A549 (cell line): ENCODE measurements at places on chromosomes 1 and 21. TPM values are rescaled to one million over a fixed set of nuclear protein-coding genes. Genes with fewer than 3 reads are reported as not detected.

DNA sequence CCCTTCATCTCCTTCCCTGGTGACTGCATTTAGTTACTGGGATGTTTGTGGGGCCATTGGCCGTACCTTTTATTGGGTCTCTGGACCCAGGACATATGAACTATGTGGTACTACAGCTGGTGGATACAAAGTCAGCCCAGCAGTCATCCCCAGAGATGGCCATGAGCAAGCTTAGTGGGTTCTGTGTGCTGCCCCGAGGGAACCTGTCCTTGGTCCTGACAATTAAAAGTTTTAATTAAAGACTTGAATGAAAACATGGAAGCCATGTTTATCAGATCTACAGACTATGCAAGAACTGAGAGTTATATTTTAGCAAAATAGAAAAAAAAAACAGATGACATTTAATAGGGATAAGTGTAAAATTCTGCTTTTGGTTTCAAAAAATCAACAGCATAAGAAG, 2.8 kb upstream of the NES start:
- DNase-seq, result no peak

DNA sequence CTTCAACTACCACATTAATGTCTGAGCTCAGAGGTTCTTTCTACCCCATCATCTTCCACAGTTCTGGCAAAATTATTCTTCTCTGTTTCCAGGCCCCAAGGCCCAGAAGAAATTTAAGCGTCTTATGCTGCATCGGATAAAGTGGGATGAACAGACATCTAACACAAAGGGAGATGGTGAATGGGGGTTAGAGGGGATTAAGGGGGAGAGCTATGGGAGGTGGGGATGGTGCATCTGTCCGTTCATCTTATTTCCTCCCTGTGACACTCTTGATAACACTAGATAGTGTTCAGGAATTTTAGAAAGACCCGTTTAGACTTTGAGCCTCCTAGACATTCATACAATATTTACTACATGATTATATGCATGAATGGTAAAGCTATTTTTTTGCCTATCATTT, 17.6 kb upstream of the RPRD2 start:
- no peak for DNase-seq

DNA sequence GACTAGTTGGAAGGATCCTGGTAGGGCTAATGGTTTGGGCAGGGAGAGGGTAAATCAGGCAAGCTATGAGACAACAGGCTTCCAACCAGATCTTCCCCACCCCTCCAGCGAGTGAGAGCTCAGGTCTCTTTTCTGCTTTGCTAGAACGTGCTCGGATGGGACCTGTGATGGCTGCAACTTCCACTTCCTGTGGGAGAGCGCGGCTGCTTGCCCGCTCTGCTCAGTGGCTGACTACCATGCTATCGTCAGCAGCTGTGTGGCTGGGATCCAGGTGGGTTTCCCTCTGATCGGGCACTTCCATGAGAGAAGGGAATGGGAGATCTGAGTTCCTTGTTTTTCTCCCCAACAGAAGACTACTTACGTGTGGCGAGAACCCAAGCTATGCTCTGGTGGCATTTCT, 14.0 kb upstream of the SARS1 start:
- no peak for DNase-seq

GRCh38 chr1:2928366-2929325, 92.6 kb upstream of the ACTRT2 start:
- no peak for DNase-seq

- no peak for DNase-seq
These were observed 11.5 kb downstream of the TNFSF4 start for GRCh38 chr1:173195596-173196088.

GRCh38 chr1:29033829-29034466, 89.8 kb downstream of the TMEM200B start:
- DNase-seq, result peak; percentile 38

DNA sequence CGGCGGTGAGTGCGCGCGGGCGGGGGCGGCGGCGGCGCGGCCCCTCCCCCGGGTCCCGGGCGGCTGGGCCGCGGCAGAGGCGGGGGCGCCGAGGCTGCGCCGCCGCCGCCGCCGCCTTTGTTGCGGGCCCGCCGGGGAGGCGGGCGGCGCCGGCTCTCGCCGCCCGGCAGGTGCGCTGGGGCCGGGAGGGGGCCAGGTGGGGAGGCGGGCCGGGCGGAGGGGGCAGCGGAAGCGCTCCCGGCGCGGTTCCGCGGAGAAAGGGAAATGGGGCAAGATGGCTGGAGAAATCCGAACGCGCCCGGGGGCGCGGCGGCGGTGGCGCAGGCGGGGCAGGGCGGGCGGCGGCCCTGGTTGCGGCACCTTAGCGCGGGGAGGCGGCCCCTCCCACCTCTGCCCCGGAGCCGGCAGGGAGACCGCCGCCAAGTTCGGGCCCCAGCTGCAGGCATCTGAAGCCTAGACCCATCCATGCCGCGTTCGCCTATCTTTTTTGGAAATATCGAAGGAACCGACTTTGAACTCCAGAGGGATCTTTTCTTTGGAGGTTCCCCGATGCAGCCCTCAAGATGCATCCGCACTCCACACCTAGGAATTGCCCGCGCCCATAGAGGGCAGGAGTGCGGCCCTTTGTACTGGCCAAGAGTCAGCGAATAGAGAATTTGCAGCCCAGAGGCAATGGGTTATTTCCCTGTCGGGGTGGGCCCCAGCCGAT, 479 bp downstream of the POGK start:
- peak; percentile 63 for DNase-seq

DNA sequence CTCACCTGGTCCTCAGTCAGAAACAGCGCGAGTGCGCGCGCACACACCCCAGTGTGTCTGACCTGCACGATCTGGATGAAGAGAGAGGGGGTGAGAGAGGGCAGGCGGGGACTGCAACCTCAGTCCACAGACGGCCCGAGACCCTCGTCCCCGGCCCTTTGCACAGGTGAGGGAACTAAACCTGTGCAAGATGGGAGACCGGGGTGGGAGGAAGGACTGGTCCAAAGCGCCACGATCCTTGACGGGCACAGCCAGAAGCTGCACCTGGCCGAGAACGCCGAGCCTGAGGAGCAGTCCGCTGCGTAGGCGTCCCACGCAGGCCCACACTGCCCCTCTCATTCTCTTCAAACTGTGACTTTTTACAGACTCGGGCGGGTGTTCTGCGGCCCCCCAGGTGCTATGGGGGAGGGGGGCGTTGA, 519 bp upstream of the IQCC start:
- no peak for DNase-seq

GRCh38 chr21:18986197-18986596, 582.6 kb upstream of the TMPRSS15 start:
- no peak for DNase-seq

GRCh38 chr1:19220991-19221390, 10.9 kb upstream of the UBR4 start:
- no peak for DNase-seq

- DNase-seq, result no peak
These were observed 14.8 kb downstream of the DNTTIP2 start for GRCh38 chr1:93864175-93864574.

GRCh38 chr1:215710036-215710898, 143.2 kb downstream of the KCTD3 start:
- peak; percentile 7 for DNase-seq

DNA sequence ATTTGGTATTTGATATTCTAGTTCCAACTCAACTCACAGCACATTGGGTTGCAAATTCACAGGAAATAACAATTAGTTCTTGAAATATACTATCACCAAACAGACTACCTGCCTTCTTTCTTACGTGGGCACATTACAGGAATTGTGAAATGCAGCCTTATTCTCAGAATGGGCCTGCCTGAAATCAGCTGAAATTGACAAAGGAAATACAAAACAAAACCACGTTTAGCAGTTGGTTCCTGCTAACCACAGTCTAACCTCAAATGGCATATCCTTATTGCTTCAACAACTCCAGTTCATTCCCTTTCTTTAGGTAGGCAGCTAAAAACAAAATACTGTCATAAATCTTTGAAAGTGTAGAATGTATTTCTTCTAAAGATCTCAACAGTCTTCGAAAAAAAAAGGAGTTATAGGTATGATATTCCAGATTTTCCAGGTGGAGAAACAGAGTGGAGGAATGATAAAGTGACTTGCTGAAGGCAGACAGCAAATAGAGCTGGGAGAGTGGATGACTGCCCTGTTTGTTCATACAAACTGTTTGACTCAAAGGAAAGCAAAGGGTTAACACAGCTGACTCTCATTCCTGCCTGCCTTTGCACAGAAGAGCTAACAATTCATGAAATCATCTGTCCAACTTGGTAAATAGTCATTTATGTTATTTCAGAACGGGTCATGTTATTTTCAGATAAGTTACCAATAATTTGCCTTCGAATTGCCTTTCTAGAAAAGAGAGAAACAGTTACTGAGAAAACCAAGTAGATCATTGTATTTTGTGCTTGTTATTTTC, 1.6 kb upstream of the GREM2 start:
- DNase-seq, result no peak

DNA sequence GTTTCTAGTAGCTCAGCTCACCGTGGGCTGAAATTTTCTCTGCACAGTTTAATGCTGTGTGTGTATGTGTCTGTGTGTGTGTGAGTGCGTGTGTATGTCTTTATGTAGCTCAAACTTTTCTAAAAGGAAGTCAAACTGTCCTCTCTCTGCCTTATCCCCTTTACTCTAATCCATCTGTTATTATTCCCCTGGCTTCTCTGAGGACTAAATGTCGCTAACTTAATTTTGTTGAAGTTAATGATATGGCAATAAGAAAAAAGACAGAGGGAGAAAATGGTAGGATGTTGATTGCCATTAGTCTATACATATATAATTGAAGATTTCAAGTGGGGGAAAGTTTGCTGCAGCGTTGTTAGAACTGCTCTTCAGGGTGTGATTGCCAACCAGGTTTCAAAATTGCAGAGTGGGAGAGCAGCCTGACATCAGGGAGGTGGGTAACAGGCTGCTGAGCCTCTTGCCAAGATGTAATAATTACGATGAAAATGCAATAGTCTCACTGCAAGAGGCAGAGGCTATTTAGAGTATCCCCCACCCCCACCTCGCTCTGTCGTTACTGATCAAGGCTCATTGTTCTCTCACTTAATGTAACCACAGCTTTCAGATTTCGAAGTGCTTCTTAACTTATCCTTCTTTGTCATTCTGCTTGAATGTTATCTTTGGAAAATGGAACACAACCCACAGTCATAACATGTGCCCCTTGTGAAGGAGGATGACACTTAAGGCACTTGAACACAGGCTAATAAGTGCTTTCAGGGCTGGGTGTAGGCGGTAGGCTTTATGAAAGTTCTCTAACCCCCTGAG, 559.0 kb upstream of the PLXNA2 start:
- no peak for DNase-seq

DNA sequence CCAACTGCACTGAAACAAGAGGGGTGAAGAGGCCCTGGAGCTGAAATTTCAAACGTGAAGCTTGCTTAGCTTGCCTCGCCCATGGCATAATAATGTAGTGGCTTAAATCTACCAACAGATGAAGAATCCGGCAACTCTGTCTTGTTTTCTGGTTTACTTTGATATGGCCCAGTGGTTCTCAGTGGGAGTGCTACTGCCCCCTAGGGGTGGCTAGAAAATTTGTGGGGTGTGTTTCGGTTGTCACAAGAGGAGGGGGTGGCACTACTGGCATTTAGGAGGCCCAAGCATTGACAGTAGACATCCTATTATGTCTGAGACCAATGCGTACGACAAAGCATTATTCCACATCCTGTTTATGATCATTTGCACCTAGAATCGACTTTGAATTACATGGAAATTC, 51.9 kb upstream of the C8B start:
- DNase-seq, result peak; percentile 2

- no peak for DNase-seq
These were observed 368.5 kb downstream of the HHAT start for GRCh38 chr1:210697185-210697584.

GRCh38 chr1:192984080-192984479, 75.1 kb downstream of the UCHL5 start:
- DNase-seq, result no peak

DNA sequence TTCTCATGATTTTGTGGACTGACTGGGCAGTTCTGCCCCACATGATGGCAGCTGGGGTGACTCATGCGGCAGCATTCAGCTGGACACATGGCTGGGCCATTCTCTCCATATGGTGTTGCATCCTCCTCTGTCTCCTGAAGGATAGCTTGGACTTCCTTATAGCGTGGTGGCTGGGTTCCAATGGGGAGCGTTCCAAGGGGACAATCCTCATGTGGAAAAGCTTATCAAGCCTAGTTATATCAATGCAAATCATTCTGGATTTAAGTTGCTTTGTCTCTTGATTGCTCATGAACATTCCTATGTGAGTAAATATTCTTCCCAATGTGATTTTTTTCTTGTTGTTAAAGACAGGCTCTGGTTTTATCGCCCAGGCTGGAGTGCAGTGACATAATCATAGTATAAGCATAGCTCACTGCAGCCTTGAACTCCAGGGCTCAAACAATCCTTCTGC, 13.2 kb upstream of the SLC2A1 start:
- DNase-seq, result no peak

DNA sequence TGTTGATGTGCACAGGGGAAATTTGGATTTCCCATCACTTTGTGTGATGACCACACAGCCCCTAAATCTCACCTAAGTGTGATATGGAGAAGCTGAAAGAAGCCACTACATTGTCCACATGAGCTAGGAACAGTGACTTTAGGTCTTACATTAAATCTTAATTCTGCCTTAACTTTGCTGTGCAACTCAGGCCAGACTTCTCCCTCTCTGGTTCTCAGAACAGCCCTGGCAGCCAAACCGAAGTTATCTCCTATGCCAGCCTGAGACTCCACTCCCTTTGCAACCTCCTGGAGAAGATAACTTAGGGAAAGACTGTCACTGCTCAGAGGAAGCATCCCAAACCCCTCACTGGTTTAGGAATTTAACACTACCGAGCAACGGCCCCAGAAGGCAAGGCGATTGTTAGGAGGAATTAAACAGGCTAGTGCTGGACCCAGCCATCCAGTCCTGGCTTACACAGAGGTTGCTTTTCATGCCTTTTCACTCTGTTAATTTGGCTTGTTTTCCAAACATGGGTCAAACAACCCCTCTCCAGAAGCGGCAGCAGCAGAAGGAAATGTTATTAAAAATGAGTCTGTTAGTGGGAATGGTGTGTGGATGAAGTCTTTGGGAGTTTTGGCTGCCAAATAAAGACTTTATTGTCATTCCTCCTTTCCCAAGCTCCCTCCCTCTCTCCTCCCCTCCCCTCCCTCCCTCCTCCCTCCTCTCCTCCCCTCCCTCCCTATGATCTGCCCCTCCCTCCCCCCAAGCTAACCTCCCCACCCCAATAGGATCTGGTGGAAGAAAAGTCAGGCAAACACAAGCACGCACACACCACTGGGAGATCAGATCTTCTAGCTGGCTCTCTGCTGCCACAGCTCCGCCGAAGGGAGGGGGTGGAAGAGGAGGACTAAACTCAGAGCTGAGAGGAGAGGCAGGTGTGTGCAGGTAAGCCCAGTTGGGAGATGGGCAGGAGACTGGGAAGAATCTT, at the start of gene PRELP:
Gene PRELP (plus strand): TSS at position 795 of the 970 bp plus-strand sequence. CDS start 7,379 bp downstream, outside the sequence.
- DNase-seq, result peak; percentile 5

GRCh38 chr1:33277488-33278084, 21.3 kb downstream of the ZNF362 start:
- no peak for DNase-seq

Gene LCE1F
- polyA plus RNA-seq, result not detected in 3 replicates

Gene KMO
- 0.30 to 0.36 TPM (median 0.35 TPM) in 3 replicates for polyA plus RNA-seq

Gene PTGFR
- polyA plus RNA-seq, result not detected in 3 replicates

Gene LCE1C
- polyA plus RNA-seq, result not detected in 3 replicates

Gene ERVH48-1
- not detected in 3 replicates for polyA plus RNA-seq

Gene MAP3K6
- 7.5 to 8.5 TPM (median 8.3 TPM) in 3 replicates for polyA plus RNA-seq

Gene PROK1
- not detected in 3 replicates for polyA plus RNA-seq

Gene LHX4
- polyA plus RNA-seq, result 0.62 to 0.79 TPM (median 0.62 TPM) in 3 replicates

Gene ANKRD65
- polyA plus RNA-seq, result 0.05 TPM in 1 of 3 replicates, not detected in the others

Gene MCOLN2
- polyA plus RNA-seq, result 2.0 to 3.1 TPM (median 2.5 TPM) in 3 replicates

Gene SH3D21
- polyA plus RNA-seq, result 1.1 to 1.6 TPM (median 1.4 TPM) in 3 replicates

Gene ENO1
- 2,937 to 2,981 TPM (median 2,952 TPM) in 3 replicates for polyA plus RNA-seq

Gene C4BPB
- polyA plus RNA-seq, result 4.9 to 9.5 TPM (median 5.1 TPM) in 3 replicates

Gene RGS13
- polyA plus RNA-seq, result not detected in 3 replicates

Gene MRAP
- not detected in 3 replicates for polyA plus RNA-seq
